NCI-H1417 treated with DMSO at 0.1 percent for 48 hours (cell line): ENCODE measurements at places on chromosomes 5 and 9.

- no peak for DNase-seq
Observed at GRCh38 chr9:100989731-100990130, 38.8 kb upstream of the PLPPR1 start.

- DNase-seq: no peak
Observed at GRCh38 chr9:124652203-124652602, 118.9 kb downstream of the NR6A1 start.

DNA sequence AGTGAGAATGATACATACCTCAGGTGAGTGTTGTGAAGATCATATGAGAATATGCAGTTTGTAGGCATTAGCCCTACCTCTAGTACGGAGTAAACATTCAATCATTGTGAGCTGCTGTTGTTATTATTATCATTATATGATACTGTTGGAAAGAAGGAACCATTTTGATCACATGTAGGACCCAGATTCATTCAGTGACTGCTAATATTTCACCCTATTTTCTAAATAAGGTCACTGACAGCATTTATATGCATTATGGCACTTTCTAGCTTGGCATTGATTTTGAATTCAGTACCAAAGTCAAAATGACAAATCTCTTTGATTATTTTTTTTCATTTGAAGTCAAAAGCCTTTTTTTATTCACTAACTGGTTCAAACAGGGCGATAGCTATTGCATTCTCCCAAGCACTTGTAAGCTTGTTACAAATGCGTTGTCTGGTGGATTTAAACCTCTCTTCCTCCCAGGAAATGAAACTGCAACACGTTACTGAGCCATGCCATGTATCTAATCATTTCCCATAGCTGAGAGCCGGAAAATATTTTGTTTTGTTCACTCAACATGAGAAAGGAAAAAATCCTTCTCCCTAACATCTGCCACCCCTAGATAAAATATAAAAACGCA lies 320.8 kb upstream of the SGCD start:
- no peak for DNase-seq

DNA sequence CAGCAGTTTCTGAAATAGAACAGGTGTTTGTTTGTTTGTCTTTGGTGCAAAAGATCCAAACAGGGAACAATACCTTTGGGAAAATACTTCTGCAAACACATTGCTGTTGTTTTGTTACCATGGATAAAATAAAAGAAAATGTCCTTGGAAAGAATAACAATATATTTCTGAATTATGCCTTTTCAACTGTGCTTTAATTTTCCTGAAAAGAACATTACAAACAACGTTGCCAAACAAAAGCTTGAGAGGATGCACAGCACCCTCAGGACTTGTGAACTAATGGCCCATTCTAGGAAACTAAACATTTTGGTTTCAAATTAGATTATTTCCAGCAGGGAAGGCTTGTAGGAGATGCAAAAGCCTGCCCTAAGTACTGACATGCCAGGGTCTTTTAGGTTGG lies 967.2 kb downstream of the TLE4 start:
- no peak for DNase-seq

DNA sequence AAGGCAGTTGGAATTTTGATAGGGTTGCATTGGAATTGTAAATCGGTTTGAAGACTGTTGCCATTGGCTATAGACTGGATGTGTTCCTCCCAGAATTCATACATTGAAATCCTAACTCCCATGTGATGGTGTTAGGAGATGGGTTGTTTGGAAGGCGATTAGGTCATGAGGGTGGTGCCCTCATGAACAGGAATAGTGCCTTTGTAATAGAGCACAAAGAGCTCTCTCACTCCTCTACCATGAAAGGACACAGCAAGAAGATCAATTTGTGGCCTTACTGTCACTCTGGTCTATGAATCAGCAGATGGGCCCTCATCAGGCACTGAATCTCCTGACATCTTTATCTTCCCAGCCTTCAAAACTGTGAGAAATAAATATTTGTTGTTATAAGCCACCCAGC lies 133.2 kb downstream of the PARP8 start:
- no peak for DNase-seq

- no peak for DNase-seq
Observed at GRCh38 chr5:59130431-59130830, 547.6 kb downstream of the RAB3C start.

GRCh38 chr5:40734986-40735385 lies 20.8 kb downstream of the TTC33 start:
- no peak for DNase-seq

DNA sequence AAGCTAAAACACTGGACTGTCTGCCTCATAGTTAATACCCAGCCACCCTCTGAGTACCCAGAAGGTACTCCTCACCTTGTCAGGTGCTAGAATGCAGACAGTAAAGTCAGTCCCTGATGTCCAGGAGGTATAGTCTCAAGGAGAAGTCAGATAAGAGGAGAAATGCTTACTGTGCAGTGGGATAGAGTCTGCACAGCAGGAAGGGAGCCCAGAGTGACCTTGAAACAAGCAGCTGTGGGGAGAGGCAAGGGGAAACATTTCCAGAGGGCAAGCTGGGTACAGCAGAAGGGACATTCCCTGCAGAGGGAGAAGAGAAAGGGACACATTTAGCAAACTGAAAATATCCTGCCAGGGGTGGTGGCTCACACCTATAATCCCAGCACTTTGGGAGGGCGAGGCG lies 122.7 kb downstream of the GCNT1 start:
- no peak for DNase-seq

DNA sequence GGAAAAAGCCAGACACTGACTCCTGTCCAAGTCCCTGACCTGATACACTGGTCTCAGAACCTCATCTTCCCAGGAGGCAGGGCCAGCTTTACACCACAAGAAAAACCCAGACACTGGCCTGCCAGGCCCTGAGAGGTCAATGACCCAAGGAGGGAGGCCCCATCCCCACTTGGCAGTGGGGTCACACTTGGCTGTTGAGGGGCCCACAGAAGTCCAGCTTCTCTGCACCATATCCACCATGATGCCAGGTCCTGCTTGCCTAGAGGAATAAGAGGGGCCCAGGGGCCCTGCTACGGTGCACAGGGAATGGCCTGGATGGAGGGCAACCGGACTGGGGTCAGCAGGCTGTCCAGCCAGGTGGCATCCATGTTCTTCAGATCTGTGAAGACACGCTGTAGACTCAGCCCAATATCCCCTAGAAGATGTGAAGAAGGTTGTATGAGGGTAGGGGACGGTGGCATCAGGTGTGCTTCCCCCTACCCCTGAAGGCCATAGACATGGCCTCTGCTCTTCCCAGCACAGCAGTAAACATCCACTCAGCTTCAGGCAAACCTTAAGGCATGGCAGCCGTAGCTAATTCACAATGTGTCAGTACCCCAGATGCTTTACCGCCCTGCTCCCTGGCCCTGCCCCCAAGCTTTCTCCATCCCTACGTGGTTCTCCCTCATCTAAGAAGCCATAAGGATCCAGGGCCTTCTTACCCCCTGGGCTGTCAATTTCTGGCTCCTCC lies 6.7 kb downstream of the IRF1 start:
- DNase-seq: no peak

GRCh38 chr5:34487956-34488355 lies 168.2 kb upstream of the RAI14 start:
- no peak for DNase-seq

- no peak for DNase-seq
Observed at GRCh38 chr5:133727636-133728035, 115.3 kb upstream of the FSTL4 start.

DNA sequence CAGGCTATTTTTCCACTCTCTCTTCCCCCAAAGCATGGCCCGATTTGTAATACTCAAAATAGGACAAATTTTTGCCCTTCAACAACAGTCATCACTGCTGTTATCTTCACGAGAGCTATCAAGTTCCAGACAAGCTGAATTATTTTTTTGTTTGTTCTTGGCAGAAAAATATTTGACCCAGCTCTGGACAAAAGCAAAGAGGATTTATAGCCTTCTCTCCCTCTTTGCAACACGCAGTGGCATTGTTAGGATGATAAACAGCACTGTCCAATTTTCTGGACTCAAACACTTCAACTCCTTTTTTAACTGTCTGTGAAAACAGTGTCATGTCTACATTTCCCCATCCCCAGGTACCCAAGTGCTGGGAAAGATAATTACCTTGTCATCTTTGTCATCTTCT lies 160.3 kb downstream of the SLF1 start:
- no peak for DNase-seq

DNA sequence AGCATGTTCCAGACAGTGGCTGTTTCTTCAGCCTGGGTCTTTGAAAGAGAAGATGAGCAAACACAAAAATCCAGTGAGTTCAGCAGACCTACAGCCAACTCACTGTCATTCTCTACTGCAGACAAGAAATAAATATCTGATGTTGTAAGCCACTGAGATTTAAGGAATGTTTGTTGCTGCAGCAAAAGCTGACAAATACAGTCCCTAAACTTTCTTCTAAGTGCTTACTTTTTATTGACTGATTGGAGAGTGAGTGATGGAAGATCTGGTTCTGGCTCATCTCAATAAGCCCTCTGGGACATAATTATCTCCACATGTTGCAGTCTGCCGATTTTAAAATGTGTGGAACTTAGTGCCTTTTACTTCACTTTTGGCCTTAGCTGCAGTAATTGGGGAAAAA lies 69.9 kb upstream of the LMNB1 start:
- no peak for DNase-seq

- no peak for DNase-seq
Observed at GRCh38 chr9:136847826-136848392, 1.3 kb upstream of the PHPT1 start.

- DNase-seq: no peak
Observed at GRCh38 chr5:66717455-66718373, 121.5 kb downstream of the MAST4 start.

- no peak for DNase-seq
Observed at GRCh38 chr9:81628897-81629296, 60.5 kb downstream of the TLE1 start.

DNA sequence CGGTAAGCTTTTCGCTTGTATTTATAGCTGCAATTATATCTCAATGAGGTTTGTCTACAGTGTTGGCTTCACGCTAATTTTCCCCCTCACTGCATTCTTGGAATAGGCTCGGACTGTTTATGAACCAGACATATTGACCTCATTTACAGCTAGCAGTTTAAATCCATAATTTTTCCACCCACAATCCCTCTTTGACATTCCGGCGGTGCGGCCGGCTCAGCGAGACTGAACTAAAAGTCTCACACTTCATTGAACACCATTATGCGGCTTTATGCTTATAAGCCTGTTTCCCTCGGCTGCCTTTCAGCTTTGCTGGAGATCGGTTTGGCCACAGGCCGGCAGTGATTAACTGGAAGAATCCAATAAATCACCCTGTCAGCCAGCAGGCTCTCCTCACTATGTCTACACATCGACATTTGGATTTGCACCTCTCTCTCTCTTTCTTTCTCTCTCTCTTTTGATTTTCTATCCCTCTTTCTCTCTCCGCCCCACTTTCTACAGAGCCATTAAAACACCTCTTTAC lies 315.0 kb upstream of the TLE4 start:
- DNase-seq: peak; percentile 90

GRCh38 chr5:78889369-78890140 lies 95.6 kb downstream of the ARSB start:
- no peak for DNase-seq

DNA sequence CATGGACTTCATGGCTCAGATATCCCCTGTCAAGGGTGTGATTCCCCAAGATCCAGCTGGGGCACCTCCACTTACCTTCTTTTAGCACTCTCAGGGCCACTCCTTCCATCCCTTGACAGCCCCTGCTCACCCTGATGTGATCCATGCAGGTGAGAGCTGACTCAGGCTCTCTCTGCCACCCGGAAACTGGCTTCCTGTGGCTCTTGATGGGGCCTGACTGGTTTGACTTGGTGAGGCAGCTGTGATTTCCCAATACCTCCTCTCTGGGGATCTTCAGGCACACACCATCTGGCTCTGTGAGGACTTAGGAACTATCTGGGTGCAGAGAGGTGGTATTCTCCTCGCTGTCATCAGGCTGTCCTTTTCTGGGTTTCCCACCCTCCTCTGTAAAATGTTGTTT lies 7.9 kb upstream of the FAT2 start:
- DNase-seq: no peak

DNA sequence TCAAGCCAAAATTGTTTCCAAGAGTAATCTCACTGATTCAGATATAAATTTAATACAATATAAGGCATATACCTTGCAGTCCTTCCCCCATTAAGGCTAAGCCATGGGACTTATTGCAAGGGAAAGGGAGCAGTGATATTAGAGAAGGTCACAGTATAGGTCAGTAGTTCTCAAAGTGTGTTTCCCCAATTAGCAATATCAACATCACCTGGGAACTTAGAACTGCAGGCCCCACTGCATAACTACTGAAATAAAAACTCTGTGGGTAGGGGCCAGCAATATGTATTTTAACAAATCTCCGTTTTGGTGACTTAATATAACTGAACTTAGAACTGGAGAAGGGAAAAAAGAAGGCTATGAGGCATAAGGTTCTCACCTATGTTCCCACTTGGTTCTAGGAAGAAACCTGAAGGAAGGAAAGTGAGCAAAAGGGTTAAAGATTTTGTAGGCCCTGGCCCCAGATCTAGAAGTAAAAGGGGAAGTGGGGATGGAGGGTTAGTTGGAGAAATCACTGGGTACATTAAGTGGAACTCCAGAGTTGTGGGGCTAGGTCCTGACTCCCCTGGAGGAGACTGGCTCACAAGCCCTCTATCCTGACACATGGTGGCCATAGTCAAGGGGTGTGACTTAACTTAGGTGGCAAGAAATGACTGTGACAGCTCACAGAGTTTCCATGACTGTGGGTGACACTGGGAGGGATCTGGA lies 40.7 kb downstream of the WDR36 start:
- no peak for DNase-seq

DNA sequence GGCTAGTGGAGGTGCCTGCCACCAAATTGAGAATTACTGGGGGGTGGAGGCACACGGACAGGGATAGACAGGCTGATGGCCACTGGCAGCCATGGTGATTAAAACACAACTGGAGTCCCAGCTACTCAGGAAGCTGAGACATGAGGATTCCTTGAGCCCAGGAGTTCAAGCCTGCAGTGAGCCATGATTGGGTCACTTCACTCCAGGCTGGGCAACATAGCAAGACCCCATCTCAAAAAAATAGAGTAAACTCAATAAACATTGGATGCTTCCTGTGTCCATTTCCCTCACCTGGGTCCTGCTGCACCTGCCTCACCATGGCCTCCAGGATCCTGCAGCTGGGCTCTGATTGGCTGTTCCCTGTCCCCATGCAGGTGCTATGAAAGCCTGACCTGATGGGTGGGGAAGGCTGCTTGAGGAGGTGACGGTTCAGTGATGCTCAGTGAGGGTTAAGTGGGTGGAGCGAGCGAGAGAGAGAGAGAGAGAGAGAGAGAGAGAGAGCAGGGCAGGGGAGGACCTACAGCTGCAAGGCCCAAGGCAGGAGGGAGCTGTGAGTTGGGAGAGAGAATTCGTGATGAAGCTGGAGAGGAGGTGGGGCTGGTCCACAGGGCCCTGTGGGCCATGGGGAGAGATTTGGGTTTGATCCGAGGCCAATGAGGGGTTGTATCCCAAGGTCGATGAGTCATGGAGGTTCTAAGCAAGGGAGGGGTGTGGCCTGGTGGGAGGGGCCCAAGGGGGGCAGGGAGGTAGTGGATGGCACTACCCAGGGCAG lies 36.7 kb upstream of the FUBP3 start:
- no peak for DNase-seq

DNA sequence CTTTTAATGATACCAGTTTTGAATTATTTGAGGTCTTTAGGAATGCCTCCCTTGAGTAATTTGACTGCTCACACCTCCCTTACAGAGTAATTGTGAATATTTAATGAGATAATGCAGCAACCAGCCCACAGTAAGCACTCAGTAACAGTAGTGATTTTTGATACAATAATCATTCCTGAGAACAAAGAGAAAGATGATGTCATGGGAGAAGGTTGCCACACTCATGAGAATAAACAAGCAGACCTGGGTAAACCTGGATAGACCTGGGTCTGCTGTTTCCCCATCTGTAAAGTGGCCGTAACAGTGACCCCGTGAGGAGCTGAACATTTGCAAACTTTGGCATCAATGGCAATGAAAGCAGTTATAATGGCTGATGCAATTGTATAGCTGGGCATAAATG lies 4.2 kb downstream of the C1QTNF2 start:
- no peak for DNase-seq
